Activated CD8-positive, alpha-beta memory T cell treated with anti-CD3 and anti-CD28 coated beads, Interleukin-2, amount 10 ng/mL, durations not matched to agents 7 days and 5 days (primary cell): ENCODE measurements at places on chromosomes 1 and 21.

GRCh38 chr1:5972198-5972520 lies 20.1 kb downstream of the NPHP4 start:
- no peak for DNase-seq

DNA sequence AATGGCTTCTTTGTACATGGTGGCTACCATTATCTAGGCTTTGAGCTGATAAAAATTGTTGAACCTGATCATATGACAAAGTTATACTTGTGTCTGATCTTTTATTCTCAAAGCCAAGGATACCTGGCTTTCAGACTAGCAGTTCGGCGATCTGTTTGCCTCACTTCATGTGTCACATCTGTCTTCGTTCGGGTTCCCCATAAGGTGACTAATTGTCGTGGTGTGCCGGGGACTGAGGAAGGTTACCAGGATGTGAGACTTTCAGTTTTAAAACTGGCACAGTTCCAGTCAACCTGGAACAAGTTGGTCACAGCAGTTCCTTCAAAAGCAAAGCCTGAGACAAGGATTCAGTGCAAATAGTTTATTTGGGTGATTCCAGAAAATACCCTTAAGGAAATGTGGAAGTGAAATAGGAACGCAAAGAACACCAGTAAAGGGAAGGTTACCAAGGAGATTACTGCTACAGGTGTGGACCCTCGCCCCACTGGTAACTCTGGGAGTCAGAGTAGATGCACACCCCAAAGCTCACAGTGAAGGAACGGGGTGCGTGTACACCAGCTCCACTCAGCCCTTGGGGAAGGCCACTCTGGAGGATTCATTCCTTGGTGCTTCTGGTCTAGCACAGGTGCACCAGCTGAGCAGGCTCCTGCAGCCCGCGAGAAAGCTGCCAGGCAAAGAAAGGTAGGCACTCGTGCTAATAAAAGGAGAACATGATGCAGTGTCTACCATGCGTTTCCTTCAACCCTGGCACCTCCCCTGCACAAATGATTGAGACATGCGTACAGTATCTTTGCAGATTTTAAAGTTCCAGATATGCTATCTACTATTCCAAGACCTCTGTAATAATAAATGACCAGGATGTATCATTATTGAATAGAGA lies 69.0 kb downstream of the VWA5B1 start:
- peak; percentile 56 for DNase-seq

DNA sequence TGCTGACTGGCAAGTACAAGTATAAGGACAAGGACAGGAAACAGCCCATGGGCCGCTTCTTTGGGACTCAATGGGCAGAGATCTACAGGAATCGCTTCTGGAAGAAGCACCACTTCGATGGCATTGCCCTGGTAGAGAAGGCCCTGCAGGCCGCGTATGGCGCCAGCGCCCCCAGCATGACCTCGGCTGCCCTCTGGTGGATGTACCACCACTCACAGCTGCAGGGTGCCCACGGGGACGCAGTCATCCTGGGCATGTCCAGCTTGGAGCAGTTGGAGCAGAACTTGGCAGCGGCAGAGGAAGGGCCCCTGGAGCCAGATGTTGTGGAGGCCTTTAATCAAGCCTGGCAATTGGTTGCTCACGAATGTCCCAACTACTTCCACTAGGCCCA lies 32.0 kb downstream of the SLC16A1 start:
- no peak for DNase-seq

DNA sequence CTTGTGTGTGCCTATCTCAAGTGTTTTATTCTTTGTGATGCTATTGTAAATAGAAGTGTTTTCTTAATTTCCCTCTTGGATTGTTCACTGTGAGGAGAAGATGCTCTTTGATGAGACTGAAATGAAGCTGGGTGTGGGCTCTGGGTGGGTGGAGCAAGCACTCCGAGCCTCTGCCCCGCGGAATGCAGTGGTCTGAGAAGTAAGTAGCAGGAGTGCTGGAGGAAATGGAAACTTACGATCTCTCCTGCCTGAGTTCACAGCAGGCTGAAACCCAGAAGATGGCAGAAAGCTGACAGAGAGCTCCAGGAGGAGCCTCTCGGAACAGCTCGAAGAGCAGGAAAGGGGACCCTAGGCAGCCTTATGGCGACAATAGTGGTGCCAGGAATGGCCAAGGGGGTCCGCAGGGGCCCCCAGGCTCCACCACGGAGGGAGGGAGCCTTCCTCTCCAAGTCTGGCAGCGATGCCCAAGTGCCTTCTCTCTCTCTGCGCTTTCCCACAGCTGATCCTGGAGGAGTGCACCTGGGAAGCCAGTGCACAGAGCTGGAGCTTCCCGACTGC lies 126.8 kb upstream of the COL6A1 start:
- DNase-seq: no peak

- no peak for DNase-seq
Observed at GRCh38 chr1:170150921-170151320, 5.2 kb downstream of the NTMT2 start.

DNA sequence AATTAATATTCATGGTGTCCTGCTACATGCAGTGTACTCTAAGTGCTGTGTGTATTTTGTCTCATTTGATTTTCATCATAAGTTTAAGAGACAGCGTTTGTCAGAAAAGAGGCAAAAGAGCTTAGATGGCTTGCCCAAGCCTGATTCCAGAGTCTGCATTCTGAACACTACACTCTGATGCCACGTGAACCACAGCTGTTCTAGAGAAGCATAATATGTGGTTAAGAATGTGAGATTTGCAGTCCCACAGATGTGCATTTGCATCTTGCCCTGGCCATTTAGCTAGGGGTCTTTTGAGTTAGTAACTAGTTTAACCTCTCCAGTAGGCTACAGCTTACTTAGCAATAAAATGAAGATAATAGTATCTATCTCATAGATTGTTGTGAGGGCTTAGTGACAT lies 9.2 kb upstream of the GADD45A start:
- DNase-seq: no peak

GRCh38 chr1:76921590-76921989 lies 54.3 kb downstream of the ST6GALNAC5 start:
- no peak for DNase-seq

- DNase-seq: no peak
Observed at GRCh38 chr21:44421901-44422840, 33.1 kb upstream of the LRRC3 start.

DNA sequence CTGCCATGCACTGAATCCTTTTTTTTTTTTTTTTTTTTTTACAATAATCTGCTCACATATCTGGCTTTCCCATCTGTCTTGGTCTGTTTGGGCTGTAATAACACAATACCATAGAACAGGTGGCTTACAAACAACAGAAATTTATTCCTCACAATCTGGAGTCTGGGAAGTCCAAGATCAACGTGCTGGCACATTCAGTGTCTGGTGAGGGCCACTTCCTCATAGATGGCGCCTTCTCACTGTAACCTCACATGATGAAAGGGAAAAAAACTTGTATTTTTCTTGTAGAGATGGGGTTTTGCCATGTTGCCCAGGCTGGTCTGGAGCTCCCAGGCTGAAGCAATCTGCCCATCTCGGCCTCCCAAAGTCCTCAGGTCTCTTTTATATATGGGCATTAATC lies 13.0 kb upstream of the PARP1 start:
- no peak for DNase-seq

GRCh38 chr21:23398726-23399125 lies 2208.6 kb downstream of the MRPL39 start:
- DNase-seq: no peak

DNA sequence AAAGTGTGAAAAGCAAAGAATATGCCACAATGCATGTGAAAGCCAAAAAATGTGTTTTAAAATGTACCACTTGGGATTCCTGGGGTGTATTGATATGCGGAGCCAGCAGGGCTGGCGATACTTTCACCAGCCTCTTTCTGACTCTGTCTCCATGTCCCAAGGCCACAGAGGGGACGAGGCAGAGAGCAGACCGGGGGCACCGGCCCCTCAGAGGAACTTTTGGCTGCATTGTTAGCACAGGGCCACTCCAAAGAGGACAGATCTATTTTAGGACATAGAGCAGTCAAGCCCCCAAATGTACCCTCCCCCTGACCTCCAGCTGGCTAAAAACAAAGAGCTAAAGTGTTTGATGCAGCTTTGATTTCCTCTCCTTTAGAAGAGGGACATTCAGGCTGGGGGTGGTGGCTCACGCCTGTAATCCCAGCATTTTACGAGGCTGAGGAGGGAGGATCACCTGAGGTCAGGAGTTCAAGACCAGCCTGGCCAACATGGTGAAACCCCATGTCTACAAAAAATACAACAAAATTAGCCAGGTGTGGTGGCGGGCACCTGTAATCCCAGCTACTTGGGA lies 25.6 kb upstream of the ZNF436 start:
- no peak for DNase-seq

GRCh38 chr1:161217831-161218230 lies 2.7 kb downstream of the FCER1G start:
- DNase-seq: no peak

GRCh38 chr21:45263534-45263933 lies 24.2 kb downstream of the POFUT2 start:
- DNase-seq: peak; percentile 19

DNA sequence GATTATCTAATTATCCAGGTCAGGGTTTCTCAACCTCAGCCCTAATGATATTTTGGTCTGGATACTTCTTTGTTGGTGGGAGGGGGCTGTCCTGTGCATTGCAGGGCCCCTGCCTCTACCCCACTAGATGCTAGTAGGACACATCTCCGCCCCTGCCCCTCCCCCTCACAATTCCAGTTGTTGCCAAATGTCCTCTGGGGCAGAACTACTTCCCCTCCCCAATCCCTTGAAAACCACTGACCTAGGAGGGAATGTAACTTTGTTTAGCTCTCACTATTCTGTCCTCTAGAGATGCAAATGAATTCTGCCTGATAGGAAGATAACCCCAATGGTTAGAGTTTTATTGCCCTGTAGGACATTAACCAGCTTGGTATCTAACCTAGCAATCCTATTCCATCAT lies 8.1 kb downstream of the CACNA1S start:
- no peak for DNase-seq
